ENCODE measurements at places on chromosomes 1 and 21.

DNA sequence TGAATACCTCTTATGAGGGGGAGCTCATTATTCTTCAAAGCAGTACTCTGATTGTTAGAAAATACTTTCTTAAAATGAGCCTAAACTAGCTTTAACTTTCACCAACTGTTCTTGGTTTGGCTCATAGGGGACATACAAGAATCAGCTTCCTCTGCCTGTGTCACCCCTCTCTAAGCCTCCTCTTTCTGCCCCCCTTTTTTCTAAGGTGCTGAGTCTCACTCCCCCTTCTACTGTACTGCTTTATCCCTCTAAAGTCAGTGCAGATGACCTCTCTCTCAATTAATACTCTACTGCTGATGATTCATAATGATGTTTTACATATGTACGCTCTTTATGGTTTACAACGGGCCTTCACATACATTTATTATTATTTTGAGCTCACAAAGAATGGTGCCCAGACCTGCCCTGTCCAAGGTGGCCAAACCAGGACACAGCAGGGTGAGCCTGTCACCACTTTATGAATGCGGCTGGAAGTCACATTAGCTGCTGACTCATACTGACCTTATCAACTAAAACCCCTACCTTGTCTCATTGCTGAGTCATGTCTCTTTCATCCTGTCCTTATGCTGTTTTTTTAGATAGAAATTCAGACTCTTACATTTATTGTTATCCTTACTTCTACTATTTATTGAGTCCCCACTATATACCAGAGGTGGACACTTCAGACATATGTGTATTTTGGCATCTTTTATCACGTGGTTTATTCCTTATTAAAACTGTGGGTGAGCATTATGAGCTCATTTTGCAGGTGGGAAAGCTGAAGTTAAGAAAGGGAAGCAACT is 126.9 kb downstream of the RNF220 start:
- DNase-seq, result no peak

DNA sequence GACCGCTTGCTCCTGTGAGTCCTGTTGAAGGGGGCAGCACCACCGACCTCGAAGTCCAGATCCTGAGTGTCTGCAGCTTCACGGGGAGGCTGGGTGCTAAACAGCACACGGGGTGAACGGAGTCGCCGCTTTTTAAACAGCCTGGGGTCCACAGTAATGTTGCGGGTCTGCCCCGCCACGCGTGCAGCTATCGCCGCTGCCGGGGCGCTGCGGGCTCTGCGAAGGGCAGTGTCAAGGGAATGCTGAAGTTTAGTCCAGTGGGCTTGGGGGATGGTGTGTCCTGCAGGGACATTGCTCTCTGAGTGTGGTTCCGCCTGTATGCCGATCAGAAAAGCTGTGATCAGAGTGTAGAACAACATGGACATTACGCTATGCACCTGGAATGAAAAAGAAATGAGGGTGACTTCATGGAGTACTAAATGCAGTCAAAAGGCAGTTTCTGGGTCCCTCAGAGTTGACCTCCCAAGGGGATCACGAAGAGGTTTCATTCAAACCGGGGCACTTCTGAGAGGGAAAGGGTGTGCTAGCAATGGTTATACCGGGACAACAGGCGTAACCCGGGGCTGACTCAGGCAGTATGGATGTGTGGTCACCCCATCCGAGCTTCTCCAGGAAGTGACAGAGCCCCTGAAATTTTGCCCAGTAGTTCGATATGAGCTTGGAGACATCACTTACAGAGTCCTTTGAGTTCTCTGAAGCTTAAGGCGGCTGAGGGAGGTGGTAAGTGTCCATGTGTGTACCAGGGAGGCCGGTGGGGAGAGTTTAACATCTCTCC is 51.4 kb downstream of the NGF start:
- DNase-seq, result no peak

DNA sequence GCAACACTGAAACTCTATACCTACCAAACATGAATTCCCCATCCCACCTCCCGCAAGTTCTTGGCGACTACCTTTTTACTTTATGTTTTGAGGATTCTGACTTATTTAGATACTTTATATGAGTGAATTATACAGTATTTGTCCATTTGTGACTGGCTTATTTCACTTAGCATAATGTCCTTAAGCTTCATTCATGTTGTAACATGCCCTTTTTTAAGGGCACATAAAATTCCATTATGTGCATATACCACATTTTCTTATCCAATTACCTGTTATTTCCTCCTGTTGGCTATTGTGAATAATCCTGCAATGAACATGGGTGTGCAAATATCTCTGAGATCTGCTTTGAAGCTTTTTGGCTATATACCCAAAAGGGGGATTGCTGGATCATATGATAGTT is 22.0 kb upstream of the CHIT1 start:
- DNase-seq, result no peak

DNA sequence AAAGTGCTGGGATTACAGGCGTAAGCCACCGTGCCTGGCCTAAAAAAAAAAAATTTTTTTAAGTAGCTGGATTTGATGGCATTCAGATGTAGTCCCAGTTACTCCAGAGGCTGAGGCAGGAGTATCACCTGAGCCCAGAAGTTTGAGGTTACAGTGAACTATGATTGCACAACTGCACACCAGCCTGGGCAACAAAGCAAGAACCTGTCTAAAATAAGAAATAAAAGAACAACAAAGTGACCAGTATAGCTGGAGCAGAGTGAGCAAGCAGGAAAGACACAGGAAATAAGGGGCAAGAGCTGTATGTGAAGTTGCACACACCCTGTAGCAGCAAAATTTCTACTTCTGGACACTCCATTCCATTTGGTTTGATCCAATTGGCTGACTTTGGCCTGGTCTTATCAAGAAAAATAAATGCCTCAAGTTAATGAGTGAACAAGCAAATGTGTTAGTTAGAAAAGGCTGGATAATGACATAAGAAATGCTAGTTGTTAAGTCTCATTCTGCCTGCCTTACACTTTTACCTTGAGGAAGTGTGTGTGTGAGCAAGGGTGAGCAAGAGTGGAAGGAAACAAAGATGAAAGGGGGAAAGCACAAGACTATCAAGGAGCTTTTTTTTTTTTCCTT is 7.9 kb downstream of the ATP5IF1 start:
- DNase-seq, result no peak

DNA sequence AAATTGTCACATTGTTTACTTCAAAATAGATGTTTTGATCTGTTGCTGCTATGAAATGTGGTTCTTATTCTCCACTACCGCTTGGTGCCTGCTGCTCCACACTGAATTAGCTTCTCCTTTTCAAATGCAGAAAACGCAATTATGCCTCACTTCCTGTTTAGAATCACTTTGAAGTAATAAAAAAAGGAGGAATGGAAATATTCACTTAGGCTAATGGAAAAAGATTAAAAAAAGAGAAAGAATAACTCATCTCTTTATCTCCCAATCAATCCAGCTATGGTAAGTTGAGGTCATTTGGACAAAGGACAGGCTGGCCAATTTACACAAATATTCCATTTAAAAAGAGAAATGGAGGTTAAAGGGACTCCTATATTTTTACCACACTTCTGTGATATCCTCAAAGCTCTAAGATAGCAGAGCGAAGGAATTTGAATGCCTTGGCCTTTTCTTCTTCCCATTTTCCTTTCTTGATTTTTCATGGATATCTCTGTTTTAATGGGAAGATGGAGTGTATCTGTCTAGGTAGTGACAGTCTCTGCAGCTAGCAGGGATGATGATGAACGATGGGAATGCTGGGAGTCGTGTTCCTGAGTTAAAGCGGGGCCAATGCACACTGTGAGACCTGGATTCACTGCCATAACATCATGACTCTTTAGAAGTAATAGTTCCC is 35.7 kb downstream of the RGS5 start:
- DNase-seq, result no peak

DNA sequence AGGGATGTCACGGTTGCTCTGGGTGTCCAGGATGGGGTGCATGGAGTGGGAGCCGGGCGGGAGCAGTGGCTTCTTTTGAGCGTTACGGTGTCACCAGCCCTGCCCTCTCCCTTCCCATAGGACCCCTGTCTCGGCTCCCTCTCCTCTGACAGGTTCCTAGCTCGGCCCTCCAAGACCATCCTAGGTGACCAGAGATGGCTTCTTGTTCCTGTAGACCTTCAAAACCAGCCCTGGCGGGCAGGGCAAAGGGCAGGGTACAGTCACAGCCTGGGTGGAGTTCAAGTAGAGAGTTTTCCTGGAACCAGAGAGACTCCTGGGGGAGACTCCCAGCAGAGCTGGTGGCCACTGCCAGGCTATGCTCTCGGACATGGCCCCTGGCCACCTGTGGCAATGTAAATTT is 345.6 kb upstream of the AJAP1 start:
- DNase-seq, result no peak

GRCh38 chr1:183517401-183517800 is 45.1 kb downstream of the SMG7 start:
- no peak for DNase-seq

All from stimulated activated CD4-positive, alpha-beta T cell treated with anti-CD3 and anti-CD28 coated beads, Interleukin-1b, Interleukin-23, amount 100 ng/mL, for 1 hour (primary cell).